ENCODE measurements at places on chromosomes 16 and 17.

- no peak for DNase-seq
Measured at GRCh38 chr17:49490276-49490675, 4.8 kb upstream of the NGFR start.

DNA sequence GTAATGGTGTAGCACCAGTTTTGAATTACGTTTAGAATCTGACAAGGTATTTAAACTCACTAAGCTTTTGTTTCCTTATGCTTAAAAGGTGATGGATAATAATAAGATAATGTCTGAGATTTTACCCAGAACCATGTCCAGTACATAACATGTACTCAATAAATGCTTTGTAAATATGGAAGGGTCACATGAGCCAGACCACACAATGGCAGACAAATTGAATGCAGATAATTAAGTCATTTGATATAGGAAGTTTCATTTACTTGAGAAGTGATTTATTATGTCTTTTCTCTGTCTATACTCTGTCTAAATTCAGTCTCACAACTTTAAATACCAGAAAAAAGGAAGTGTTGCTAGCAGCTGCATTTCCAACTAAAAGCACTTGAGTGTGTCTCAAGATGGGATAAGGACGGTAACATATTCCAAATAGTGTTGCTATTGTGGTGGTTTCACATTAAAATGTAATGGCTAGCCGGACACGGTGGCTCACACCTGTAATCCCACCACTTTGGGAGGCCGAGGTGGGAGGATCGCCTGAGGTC is 52.5 kb upstream of the DHX40 start:
- no peak for DNase-seq

- DNase-seq = no peak
Measured at GRCh38 chr17:50635982-50636803, 1.5 kb downstream of the ABCC3 start.

DNA sequence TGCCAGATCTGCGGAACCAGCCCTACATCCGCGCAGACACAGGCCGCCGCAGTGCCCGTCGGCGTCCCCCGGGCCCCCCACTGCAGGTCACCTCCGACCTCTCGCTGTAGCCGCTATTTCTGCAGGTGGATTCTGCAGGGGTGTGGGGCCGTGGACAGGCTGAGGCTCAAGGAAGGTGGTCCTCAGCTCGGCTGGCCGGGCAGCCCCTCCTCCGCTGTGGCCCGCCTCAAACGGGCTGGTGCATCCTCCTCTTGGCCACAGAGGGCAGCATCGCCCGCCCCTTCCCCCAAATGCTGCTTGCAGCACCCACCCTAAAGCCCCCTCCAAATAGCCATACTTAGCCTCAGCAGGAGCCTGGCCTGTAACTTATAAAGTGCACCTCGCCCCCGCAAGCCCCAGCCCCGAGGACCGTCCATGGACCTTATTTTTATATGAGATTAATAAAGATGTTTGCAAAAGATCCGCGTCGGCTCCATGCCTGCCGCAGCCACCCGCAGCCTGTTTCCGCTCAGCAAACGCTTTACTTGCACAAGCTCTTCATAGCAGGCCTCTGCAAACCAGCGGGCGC is 14.9 kb downstream of the SPATA32 start:
- no peak for DNase-seq

DNA sequence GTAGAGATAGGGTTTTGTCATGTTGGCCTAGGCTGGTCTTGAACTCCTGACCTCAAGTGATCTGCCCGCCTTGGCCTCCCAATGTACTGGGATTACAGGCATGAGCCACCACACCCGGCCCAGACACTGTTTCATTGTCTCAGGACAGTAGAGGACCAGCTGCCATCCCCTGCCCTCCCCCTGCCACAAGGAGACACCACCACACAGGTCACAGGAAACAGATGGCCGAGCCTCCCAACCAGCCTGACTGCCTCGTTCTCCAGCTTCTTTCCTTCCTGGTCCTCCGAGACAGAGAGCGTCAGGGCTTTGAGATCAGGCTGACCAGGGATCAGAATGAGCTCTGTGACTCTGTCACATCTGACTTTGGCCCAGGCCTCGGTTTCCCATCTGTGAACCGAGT is 20.8 kb upstream of the RNPS1 start:
- DNase-seq = no peak

DNA sequence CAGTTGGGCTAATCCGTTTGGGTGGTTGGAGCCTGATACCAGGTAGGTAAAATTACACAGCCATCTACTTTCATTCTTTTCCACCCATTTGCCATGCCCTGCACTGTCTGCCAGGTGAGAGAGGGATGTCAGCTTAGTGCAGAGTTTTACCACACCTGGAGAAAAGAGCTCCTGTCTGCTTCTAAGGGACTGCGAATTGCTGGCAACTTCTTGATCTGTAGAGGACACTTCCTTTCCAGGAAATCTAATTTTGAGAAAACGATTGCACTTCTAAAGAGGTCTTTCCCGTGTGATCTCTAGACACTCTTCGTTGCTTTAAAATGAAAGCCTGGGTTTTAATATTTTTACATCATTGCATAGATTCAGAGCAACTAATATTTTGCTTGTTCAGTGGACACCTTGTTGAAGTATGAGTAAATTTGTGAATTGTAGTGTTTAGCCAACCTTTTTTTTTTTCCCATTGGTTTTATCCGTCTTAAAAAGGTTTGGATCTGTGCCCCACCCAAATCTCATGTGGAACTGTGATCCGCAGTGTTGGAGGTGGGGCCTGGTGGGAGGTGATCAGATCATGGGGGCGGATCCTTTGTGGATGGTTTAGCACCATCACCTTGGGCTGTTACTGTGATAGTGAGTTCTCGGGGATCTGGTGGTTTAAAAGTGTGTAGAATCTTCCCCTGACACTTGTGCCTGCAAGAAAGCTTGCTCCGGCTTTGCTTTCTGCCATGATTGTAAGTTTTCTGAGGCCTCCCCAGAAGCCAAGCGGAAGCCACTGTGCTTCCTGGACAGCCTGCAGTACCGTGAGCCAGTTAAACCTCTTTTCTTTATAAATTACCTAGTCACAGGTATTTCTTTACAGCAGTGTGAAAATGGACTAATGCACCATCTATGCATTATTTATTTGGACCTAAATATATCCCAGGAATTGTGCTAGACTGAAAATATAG is 104.6 kb downstream of the PRKCA start:
- DNase-seq = no peak

GRCh38 chr17:74904687-74905409 is 11.4 kb upstream of the FADS6 start:
- no peak for DNase-seq

GRCh38 chr16:20865420-20866131 is 34.6 kb downstream of the DCUN1D3 start:
- DNase-seq = no peak

- DNase-seq = no peak
Measured at GRCh38 chr17:21517538-21518293, 141.6 kb downstream of the KCNJ12 start.

DNA sequence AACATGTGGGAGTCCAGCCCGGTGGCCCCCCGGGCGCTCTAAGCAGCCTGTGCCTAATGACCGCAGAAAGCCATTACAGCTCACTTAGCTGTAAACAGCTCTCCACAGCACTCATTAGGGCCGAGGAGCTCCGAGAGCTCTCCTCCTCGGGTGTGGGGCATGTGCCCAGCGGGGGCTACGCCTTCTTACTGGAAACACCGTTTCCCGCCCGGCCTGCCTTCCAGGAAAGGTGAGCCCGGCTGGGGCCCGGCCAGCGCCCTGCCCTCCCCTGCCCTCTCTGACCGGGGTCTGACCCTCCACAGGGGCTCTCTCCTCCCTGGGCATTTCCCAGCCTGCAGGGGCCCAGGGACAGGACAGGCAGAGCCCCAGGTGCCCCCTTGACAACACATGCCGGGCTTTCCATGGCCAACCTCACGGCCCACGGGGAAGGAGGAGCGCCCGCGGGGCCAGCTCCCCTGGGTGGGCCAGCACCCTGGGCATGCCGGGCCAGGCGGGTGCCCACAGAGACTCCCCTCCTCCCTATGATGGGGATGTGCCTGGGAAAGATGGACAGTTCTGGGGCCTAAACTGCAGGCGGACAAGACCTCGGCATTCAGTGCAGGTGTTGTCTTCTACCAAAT is 72.6 kb downstream of the SDK2 start:
- DNase-seq = no peak

GRCh38 chr16:804193-805048 is 3.9 kb upstream of the GNG13 start:
- no peak for DNase-seq

DNA sequence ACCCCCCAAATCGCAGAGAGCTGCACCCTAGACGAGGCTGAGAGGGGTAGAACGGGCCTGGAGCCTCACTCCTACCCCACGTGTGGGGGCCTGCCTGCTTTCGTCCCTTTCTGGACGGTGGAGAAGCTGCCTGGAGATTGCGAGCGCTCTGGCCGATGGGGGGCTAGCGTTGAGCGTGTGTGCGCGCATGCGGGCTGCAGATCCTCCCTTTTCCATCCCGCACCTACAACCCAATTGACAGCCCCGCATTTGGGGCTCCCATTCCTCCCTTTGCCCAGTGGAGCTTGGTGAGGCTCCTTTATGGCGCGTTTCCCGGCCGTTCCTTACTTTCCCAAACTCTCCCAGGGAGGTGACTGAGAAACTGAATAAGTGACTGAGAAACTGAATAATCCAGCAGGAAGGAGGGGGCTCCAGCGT is 907 bp upstream of the ESRP2 start:
- DNase-seq = no peak
